ENCODE measurements at places on chromosomes 12 and 14.

DNA sequence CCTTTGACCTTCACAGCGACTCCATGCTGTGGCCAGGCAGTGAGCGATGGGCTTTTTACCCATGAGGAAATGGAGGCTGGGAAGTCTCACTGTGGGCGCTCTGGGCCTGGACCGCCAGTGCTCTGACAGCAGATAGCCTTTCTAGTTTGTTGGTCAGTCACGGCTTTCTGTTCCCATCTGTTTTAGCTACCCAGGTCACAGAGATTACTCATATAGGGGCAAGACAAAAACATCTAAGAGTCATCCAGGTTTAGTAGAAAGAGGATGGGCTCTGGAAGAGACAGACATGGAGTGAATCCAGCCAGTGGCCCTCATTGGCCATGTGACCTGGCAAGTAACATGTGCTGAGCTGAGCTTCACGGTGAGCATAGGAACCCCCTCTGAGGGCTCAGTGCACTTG, 68.6 kb downstream of the MARK3 start:
- no peak for DNase-seq

DNA sequence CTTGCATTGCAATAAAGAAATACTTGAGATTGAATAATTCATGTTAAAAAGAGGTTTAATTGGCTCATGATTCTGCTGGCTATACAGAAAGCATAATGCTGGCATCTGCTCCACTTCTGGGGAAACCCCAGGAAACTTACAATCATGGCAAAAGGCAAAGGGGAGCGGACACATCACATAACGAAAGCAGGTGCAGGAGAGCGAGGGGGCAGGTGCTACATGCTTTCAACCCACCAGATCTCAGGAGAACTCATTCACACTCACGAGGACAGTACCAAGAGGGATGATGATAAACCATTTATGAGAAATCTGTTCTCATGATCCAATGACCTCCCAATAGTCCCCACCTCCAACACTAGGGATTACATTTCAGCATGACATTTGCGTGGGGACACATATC, 172.6 kb downstream of the RASSF9 start:
- DNase-seq: no peak

DNA sequence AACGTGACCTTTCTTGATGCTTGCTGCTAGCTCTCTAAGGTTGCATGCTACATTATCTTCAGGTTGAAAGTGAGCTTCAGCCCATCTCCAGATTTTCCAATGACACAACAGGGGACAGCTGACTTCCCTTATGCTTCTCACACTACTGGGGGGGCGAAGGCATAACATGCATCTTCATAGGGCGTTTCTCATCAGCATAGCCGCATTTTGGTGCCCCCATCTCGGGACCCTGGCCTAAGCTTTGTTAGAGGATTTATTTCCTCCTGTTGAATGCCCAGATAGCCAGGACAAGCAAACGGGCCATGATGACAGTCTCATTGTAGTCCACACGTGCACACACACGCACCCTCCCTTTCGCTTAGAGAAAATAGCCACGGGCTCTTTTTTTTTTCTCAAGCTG, 30.7 kb downstream of the SSPN start:
- no peak for DNase-seq

GRCh38 chr14:86912709-86913108, 1080.3 kb downstream of the GALC start:
- no peak for DNase-seq

DNA sequence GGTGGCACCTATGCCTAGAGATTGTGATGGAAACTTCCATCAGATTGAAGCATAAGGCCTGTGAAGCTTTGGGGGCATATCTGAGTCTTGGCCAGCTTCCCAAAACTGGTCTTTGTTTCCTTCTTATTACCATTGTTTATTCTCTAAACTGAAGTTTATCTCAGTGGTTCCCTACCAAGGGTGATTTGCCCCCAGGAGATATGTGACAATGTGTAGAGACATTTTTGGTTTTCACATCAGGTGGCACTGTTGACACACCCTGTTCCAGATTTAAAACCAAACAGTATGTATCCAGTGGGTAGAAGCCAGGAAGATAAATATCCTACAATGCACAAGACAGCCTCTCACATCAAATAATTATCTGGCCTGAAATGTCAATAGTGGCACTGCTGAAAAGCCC, 22.1 kb downstream of the RASSF9 start:
- DNase-seq: no peak

DNA sequence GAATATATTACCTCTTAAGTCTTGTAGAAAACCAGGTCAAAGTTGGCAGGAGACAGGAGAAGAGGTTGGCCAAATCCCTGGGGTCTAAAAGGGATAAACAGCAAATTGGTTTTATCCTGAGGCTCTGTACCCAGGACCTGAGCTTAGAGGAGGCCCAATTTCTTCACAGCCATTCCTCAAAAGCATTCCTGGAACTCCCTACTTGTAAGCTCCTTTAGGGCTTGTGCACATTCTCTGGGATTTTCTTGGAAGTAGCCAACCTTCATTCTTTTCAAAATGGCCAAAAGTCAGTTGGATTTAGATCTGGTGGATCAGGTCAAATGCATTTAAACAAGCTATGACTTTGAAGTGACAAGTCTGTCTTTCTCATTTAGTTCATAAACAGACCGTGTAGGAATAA, 152.1 kb upstream of the PLXNC1 start:
- DNase-seq: no peak

- peak; percentile 74 for DNase-seq
These were observed at the start of gene IL23A for GRCh38 chr12:56338308-56339157. Gene IL23A, plus strand, starts transcription at chr12:56338884. Its CDS starts 161 bp downstream, at chr12:56339045.

DNA sequence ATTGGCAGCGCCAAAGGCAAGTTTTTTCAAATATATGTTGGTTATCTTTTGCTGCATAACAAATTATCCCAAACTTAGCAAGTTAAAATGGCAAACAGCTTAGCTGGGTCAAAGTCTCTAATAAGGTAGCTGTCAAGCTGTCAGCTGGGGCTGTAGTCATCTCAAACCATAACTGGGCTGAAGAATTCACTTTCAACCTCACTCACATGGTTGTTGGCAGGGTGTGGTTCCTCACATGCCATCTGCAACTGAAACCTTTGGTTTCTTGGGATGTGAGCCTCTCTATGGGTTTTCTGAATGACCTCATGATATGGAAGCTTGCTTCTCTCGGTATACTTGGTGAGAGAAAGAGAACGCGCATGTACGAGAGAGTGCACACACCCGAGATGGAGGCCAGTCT, 125.4 kb downstream of the LRIG3 start:
- DNase-seq: no peak

- DNase-seq: no peak
These were observed 17.1 kb upstream of the RBM19 start for GRCh38 chr12:113983265-113983664.

- no peak for DNase-seq
These were observed 13.1 kb upstream of the ATP5F1B start for GRCh38 chr12:56658921-56659320.

DNA sequence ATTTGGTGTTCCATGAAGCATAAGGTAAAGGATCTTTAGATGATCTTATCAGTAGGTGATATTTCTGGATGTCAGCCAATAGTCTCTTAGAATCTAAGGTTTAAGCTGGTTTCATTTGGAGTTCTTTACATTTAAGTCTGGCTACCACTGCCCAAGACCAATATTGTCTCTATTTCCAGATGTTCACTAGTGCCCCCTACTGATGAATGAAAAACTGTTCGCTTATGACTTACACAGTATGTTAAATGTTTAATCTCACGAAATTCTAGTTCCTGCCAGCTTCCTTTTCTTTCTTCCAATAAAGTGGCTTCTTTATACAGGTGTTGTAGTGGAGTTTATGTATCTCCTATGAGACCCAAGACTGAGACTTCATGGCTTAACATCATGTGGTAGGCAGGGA, 31.8 kb upstream of the MIS18BP1 start:
- no peak for DNase-seq

DNA sequence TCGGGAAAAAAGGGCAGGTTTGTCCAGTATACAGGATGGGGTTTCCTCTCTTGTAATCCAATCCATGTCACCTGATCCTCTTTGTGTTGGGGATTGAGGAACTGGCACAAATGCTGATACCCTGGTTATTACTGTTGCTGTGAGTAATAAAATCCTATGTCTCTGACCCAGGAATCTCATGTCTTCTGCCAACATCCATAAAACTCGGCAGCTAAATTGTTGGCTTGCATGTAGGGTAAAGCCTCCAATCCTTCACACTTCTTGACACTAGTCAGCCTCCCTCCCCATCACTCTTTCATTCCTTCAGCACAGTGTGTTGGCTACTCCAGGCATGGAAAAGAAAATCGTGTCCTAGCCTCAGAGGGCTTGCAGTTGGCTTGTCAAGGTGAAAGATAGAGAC, 9.2 kb upstream of the NOS1 start:
- DNase-seq: no peak

DNA sequence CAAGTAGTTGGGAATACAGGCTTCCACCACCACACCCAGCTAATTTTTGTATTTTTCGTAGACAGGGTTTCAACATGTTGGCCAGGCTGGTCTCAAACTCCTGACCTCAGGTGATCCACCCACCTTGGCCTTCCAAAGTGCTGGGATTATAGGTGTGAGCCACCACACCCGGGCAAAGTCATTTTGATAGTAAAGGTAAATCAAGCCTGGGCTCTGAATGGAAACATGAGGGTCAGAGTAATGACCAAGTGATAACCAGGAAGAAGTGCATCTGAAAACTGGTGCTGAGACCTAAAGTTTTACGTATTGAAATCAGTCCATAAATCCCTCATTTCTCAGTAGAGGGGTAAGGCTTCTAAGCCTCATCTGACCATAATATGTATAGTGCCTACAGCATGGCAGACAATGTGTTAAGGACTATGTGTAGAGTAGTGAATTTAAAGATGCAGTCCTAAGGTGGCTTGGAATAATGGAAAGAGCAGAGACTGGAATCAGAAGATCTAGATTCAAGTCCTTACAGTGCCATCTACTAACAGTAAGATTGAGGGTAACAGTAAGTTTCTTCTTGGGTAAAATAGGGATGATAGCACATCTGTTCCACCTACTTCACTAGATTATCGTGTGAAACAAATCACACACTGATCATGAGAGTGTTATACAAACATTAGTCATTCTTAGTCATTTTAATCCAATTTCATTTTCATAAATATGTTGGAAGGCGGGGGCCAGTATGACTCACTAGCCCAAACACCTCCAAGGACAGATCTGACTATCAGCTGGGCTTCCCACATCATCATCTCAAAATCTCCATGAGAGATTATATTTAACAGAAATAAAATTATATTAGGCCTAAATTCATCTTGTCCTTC, 11.2 kb downstream of the MAP4K5 start:
- peak; percentile 21 for DNase-seq

GRCh38 chr12:5230861-5231260, 187.2 kb downstream of the KCNA5 start:
- no peak for DNase-seq

GRCh38 chr12:48812389-48812788, 5.9 kb upstream of the CACNB3 start:
- no peak for DNase-seq

Measured in T-cell (primary cell).